ENCODE measurements at places on chromosomes 1 and 21. TPM values are rescaled to one million over a fixed set of nuclear protein-coding genes. Genes with fewer than 3 reads are reported as not detected.

GRCh38 chr1:159015440-159015909 is 5.8 kb downstream of the IFI16 start:
- DNase-seq, result no peak

DNA sequence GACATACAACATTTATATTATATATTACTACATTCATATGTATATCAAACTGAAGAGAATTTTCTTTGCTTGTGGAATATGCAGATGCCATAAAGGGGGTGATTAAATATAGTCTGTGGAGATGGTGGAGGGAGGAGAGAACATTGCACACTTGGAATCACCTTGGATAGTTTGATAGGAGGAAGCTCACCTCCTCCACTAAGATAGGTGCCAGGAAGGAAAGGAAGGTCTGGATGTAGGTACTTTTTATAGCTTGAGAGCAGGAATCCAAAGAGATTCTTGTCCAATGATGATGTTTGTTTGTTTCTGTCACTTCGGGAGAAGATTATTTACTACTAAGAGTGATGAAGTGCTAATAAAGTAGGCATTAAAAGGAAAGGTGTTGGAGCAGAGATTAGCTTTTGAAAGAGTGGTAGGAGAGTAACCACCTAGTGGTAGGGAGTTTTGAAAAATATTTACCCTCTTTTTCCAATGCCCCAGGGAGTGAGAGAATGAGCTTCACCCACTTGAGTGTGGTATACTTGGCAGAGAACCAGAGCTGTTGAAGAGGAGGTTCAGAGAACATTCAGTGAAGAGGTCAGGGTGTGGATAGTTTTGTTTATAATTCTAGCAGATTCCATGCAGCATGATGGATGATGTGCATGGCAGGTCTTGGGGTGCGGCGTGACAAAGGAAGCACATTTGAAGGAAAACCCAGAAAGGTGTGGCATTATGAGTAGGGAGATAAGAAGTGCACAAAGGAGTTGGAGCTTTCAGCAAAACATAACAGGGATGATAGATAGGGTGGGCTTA is 145.0 kb downstream of the PATJ start:
- DNase-seq, result no peak

- DNase-seq, result peak; percentile 63
Measured at GRCh38 chr21:45347048-45347711, 57.8 kb upstream of the COL18A1 start.

DNA sequence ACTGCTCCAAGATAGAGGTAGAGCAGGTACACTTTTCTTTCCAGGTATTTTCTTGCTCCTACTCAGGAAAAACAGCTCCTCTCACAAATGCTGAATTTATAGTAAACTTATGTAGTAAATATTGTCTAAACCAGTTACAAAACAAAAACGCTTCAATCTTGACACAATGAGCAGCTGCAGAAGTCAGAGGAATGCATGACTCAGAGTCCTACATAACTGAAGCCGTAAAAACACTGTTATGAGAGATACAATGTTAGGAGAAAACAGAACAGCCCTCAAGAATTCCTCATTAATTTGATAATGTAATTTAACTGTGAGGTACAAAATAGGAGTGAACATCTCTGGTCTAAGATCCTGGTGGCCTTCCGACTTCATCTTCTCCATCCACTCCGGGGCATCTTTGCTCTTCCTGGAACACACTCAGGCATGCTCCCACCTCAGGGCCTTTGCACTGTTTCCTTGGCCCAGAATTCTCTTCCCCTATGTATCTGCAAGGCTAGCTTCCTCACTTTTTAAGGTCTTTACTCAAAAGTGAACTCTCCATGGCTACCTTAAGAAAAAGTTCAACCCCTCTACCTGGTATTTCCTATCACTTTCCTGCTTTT is 138.5 kb downstream of the SLC45A1 start:
- DNase-seq, result no peak

DNA sequence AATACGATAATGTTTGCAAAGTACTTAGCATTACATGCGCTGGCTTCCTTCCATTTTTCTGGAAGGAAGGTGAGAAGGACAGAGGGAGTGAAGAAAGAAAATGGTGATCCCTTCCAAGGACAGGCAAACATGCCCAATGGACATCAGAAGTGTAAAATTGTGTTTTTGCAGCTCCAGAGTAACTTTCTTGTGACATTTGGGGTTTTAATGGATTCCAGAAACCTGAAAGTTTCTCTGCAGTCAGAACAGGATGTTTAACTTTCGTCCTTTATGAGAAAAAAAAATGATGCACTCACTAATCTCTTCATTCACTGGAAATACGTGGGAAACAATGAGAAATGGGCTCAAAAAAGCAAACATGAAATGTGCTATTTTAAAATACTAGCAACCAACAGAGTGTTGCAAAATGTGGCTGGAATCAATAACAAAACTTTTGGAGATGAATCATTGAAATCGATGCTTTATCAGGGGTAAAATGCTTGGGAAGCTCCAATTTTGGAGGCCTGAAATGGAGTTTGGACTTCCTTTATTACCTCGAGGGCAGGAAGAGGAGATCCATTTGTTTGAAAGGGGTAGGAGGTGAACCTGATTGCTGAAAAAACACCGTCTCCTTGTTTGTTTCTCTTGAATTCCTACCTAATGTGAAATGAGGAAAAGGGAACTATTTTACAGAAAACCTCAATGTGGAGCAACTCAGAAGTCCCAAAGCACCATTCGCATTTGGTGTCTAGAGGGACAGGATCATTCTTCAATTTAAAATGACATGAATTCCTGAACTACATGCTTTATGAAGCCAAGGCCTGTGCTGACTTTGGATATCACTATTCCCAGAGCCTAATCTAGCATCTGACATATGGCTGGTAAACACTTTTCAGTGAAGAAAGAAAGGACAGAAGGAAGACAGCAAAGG is 129.5 kb downstream of the TRABD2B start:
- DNase-seq, result no peak

DNA sequence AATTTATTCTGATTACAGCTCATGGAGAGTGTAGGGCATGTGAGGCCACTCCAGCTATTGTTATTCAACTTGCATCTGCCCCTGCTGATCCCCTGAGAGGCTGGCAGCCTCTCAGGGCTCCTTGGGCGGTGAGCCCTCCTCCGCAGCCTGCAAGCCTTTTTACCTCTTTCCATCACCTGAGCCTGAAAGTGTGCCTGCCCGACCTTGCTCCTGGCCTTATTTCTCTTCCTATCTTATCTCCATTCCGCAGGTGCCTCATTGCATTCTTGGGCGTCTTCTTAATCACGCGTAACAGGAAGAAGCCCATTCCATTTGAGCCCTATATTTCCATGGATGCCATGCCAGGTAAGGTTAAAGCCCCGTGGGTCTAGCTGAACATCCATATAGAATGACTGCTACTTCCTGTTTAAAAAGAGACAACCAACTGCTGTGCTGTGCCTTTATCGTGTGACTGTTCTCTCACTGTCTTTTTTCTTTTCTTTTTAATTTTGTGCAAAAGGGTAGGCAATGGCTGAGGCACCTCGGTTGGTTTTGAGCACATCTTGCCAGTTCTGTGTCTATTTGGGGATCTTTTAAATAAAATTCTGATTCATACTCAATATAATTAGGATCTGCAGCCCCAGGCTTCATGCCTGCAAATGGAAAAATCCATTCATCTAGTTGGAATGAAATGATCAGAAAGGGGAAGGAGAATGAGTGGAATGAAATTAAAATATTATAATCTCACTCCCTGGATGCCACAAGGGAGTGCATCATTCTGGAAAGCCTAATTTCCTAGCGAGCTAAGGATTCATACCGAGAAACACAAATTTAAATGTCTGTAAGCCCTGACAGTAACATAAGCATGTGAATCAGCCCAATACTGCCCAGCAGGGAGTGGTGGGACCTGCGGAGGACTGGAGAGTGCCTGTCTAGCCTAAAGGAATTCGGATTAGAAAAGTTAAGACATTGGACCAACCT is 38.6 kb upstream of the RCAN3 start:
- no peak for DNase-seq

- DNase-seq, result peak; percentile 92
Measured at GRCh38 chr1:25875154-25875855, at the start of gene PAQR7. PAQR7 (minus strand) TSS chr1:25875708; CDS start chr1:25863839, 11,869 bp downstream.

GRCh38 chr1:194161591-194161990 is 975.2 kb upstream of the B3GALT2 start:
- no peak for DNase-seq

DNA sequence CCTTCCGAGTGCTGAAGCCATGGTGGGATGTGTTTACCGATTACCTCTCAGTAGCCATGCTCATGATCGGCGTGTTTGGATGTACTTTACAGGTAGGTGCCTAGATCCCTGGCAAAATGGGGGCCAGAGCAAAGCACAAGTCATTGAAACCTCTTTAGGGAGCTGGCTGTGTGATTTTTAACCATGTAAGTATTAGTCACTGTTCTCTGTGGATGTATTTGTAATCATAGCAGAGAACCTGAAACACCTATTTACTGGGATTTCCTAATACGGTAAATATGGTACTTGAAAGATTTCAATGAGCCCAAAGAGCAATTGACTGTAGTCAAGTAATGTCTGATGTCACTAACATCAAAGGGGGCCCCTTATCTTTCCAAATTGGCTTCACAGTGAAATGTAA is 53.6 kb downstream of the LRRC8C start:
- no peak for DNase-seq

- DNase-seq, result no peak
Measured at GRCh38 chr21:28509031-28509430, 483.6 kb downstream of the LTN1 start.

DNA sequence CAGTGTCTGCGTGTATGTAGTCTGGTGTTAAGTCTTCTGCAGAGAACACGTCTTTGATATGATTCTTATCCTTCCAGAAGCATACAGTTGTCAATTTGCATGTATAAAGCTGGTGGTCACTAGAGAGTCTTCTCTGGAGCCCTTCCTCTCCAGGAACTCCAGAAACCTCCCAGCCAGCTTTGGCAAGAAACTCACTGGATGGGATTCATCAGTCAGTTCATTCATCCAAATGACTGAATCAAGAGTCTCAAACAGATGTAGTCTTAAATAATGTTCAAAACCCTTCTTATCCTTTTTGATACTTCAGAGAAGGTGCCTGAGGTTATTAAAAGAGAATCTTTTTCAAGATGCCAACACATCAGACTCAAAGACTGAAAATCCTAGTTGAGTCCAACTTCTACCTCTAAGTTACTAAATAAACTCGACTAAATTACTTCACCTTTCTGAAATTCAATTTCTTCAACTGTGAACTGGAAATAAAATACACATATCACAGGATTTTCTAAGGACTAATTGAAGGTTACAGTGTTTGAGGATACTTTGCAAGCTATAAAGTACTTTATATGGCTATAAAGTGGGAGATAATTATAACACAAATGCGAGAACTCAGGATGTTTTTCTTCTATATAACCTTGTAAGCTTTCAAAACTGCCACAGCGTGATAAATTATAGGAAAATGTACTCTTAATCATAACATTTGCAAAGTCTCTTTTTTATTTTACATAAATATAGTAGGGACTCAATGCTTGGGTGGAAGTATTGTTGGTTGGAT is 252.4 kb downstream of the FGGY start:
- no peak for DNase-seq

- DNase-seq, result peak; percentile 54
Measured at GRCh38 chr1:243848858-243849420, 1.1 kb downstream of the AKT3 start.

- no peak for DNase-seq
Measured at GRCh38 chr1:158818560-158818959, 12.6 kb upstream of the MNDA start.

DNA sequence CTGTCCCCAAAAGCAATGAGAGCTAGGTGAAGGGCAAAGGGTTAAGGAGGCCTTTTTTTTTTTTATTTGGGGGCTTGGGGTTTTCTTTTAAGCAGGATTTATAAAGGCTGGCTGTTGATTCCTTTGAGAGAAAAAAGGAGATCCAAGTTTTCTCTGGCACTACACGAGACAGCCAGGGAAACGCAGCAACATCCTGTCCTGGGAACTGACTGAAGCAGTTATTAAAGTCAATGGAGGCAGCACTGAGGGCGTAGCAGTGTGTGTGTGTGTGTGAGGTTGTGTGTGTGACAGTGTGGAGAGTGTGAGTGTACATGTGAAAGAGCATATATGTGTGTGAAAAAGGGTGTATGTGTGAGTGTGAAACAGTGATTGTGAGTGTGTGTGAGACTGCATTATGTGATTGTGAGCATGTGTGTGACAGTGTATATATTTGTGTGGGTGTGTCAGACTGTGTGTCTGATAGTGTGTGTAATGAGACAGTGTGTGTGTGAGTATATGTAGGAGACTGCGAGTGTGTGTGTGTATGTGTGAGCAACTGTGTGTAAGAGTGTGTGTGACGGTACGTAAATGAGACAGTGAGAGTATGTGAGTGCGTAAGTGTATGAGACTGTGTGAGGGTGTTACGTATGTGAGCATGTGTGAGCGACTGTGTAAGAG is 65.9 kb upstream of the TIAM1 start:
- no peak for DNase-seq

- DNase-seq, result no peak
Measured at GRCh38 chr1:147626739-147627138, 43.6 kb downstream of the ACP6 start.

GRCh38 chr21:41186755-41187536 is 19.0 kb downstream of the BACE2 start:
- DNase-seq, result no peak

GRCh38 chr1:53639996-53640700 is 98.8 kb downstream of the GLIS1 start:
- DNase-seq, result no peak

- DNase-seq, result no peak
Measured at GRCh38 chr21:15057285-15057684, 7.5 kb downstream of the NRIP1 start.

DNA sequence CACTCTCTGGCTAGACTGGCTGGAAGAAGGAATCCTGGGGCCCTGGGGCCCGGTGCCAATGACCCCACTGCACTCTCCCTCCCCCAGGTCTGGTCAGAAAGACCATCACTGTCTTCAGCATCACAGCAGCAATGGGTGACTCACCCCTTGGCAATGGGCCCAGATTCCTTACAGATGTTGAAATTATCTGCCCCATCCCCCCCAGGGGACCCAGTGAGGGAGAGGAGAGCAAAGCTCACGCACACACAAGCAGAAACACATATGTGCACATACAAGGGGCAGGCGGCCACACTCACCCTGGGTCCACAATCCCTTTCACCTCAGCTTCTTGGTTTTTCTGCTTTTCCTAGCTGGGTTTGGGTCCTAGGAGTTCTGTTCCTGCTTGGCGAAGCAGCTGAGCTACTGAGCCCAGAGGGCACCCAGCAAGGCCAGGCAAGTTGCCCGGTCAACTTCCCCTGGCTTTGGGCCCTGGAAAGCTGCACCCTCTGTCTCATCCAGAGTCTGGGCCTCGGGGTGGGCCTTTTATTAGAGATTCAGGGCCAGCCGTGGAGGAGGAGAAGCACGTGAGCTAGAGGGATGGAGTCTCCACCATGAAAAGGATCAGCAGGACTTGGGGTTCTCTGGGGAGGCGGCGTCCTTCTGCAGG is 2.6 kb downstream of the COL16A1 start:
- peak; percentile 86 for DNase-seq

RSPO1 gene
- not detected for polyA plus RNA-seq

WNT3A gene
- polyA plus RNA-seq, result not detected

DNAJC11 gene
- 38.2 TPM for polyA plus RNA-seq

CFAP57 gene
- 0.36 TPM for polyA plus RNA-seq

RGS13 gene
- polyA plus RNA-seq, result not detected
